ENCODE measurements at places on chromosomes 7 and 10.
A peak's percentile ranks its signal among the peaks of the same experiment; 100 is the strongest.

- no peak for DNase-seq
Observed at GRCh38 chr10:78870458-78870857, 198.3 kb upstream of the ZMIZ1 start.

- no peak for DNase-seq
Observed at GRCh38 chr10:71393841-71394475, 2.8 kb upstream of the CDH23 start.

DNA sequence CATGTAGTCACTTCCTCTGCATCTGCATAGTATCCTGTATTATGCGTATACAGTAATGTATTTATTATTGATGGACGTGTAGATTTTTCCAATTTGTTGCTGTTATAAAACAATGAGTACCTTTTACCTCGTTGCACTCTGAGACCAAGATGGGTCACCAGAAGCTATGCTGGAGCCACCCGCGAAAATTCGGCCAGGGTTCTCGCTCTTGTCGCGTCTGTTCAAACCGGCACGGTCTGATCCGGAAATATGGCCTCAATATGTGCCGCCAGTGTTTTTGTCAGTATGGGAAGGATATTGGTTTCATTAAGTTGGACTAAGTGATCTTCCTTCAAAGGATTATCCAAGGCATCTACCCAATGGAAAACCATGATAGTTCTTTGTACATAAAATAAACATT is 1.0 kb downstream of the PSMC2 start:
- no peak for DNase-seq

GRCh38 chr7:150901160-150902035 is 49.1 kb downstream of the AOC1 start:
- no peak for DNase-seq

GRCh38 chr7:81158189-81158588 is 239.3 kb upstream of the SEMA3C start:
- no peak for DNase-seq

- no peak for DNase-seq
Observed at GRCh38 chr10:20891338-20891714, 5.8 kb downstream of the NEBL start.

DNA sequence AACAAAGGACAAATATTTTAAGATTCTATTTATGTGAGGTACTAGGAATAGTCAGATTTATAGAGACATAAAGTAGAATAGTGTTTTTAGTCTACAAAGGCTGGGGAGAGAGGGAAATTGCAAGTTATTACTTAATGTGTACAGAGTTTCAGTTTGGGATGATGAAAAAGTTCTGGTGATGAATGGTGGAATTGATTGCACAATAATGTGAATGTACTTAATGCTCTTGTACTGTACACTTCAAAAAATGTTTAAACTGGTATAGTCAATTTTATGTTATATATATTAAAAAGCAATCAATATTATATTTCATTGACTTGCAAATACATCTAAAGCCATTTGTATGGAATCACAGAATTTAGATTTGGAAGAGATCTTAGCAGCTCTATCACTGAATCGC is 213.4 kb downstream of the PPP1R3A start:
- no peak for DNase-seq

GRCh38 chr7:1372063-1372462 is 87.2 kb downstream of the MICALL2 start:
- DNase-seq: no peak

- no peak for DNase-seq
Observed at GRCh38 chr7:3043544-3044371, at the start of gene CARD11. CARD11 (minus strand) TSS chr7:3043867; CDS start chr7:2958506, 85,361 bp downstream.

DNA sequence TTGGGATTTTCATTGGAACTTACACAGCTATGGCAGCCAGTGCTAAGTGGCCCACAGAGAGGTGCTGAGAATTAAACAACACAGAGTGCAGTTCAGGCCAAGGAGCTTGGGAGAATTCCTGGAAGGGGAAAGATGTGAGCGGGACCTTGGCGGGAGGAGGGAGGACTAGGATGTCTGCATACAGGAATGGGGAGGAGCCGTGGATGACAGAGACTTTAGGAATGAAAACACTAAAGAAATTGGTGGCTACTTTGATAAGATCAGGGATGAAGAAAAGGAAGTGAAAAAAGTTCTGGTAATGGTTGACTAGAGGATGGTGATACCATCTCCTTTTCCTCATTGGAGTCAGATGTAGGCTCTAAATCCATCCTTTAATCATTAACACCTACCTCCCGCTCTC is 234.2 kb upstream of the FZD8 start:
- no peak for DNase-seq

- DNase-seq: no peak
Observed at GRCh38 chr10:75358835-75359421, 42.6 kb downstream of the ZNF503 start.

- DNase-seq: no peak
Observed at GRCh38 chr10:22765660-22766547, 51.5 kb upstream of the PIP4K2A start.

DNA sequence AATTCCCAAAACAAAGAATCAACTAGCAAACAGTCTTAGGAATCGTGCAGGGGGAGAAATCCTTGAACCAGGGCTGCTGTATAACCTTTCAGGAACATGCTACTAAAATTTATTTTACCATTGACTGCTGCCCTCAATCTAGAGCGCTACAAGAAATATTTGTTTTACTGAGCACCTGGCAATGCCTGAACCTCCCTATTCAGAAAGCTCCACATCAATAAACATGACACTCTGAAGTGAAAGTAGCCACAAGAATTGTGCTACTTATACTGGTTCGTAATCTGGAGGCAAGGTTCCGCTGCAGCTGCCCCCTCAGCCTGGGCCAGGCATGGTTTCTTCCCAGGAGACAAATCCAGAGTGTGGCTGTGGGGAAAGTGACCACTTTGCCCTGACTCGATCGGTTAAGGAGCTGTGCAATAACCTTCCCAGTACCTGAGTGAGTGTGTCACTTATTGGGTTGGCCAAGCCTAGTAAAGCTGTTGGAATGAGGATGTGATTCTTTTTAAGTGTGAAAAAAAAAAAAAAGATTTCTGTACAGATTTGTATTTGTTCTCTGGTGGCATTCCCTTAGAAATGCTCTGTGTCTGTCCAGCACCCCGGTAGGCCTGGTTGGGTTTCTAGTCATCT is 7.7 kb downstream of the VWA2 start:
- DNase-seq: no peak

DNA sequence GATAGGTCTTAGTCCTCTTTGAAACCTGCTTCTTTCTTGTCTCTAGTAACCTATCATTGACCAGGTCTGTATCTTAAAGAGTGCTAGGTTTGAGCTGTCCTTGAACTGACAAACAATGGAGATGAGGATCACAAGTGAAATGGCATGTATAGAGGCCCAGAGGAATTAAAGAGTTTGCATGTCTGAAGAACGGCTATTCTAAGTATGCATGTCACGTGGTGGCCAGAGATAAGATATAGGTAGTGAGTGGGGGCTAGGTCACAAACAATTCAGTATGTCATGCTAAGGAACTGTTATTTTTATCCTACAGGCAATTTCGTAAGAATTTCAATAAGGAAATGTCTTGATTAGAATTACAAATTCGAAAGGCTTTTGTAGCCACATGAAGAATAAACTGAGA is 95.3 kb downstream of the SUGCT start:
- DNase-seq: no peak

DNA sequence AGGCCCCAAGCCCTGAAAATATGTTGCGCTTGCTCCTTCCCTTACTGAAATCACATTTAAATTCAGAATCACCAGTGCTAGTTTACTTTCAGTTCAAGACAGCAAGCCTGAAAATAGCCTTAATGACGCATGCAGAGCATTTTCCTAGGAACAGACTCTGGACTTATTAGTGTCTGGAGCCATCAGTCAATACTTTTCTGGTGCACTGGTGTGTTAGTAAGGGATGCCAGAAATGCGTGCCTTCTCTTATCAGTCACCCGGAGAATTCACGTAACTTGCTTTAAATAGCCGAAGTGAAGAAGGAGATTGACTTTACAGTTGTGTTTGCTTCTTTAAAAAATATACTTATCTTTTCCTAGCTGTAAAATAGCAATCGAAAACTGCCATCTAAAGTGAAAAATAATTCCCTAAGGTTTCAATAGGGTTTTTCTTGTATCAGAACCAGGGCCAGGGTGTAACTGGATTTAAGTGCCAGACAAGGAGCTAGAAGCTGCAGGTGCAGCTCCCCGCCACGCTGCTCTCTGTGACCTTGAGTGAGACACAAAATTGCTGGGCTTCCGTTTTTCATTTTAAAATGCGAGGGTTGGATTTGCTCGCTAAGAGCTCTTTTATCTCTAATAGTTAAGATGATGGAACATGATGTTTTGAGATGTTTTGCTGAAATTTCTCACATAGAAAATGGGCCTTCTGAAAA is 177.8 kb downstream of the NSUN6 start:
- no peak for DNase-seq

DNA sequence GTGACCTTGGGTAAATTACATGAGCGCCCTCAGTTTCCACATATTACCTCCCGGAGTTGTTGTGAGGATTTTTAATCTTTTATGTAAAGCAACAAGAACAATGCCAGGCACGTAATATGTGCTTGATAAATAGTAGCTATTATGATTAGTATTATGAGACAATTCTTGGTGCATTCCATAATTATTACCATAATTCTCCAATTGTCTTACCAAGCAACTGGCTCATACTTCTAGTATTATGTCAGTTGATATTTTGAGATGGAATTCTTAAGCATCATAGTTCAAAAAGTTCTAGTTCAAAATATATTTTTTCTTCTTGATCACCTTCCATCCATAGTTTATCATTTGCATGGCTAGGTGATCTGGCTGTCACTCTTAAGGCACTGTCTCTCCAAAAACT is 259.0 kb downstream of the BBS9 start:
- no peak for DNase-seq

DNA sequence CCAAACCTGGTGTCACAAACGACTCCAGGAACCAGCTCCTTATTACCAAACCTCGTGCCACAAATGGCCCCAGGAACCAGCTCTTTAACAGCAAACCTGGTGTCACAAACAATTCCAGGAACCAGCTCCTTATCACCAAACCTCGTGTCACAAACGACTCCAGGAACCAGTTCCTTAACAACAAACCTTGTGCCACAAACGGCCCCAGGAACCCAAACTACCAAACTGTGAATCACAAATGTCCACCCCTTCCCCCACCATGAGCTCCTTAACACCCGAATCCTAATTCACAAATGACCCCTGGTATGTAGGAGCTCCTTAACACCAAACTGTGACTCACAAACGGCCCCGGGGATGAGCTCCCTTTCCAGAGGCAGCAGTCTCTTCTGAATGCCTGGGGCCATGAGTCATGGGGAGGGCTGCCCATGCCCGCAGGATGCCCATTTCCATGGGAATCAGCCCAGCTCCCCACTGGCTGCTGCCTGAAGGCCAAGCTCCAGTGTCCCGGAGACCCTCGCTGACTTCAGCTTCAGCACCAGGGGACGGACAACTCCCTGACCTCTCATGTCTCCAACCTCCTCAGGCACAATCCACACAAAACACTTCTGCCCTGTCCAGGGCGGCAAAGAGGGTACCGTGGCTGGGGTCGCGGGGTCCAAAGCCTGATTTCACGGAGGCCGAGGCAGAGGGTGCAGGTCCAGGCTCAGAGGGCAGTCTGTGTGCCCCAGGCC is 213.1 kb downstream of the ELFN1 start:
- DNase-seq: peak; percentile 9

- DNase-seq: no peak
Observed at GRCh38 chr10:36181426-36182178, 539.5 kb upstream of the FZD8 start.
